ENCODE measurements at places on chromosomes 4 and X.

- DNase-seq, result no peak
Measured at GRCh38 chr4:73741750-73742489, 1.6 kb downstream of the CXCL8 start.

- DNase-seq, result no peak
Measured at GRCh38 chrX:30734782-30735181, 81.6 kb downstream of the GK start.

GRCh38 chr4:22901631-22902030 lies 208.9 kb downstream of the GBA3 start:
- no peak for DNase-seq

DNA sequence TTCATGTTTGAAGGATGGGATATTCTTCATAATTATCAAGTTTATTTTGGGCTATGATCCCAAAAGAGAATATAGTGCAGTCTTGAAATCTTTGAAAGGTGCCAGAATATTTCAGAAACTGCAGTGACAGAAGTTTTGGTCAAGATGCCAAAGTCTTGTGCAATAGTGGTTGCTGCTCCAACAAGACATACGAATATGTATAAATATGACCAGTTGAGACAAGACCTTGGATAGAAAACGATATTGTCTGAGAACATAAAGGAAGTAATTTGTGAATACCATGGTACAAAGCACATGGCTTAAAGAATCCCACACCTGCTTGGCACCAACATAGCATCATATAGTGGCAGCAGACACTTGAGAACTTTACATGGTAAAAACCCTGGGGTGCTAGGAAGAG lies 48.6 kb upstream of the AMELX start:
- DNase-seq, result peak; percentile 52

DNA sequence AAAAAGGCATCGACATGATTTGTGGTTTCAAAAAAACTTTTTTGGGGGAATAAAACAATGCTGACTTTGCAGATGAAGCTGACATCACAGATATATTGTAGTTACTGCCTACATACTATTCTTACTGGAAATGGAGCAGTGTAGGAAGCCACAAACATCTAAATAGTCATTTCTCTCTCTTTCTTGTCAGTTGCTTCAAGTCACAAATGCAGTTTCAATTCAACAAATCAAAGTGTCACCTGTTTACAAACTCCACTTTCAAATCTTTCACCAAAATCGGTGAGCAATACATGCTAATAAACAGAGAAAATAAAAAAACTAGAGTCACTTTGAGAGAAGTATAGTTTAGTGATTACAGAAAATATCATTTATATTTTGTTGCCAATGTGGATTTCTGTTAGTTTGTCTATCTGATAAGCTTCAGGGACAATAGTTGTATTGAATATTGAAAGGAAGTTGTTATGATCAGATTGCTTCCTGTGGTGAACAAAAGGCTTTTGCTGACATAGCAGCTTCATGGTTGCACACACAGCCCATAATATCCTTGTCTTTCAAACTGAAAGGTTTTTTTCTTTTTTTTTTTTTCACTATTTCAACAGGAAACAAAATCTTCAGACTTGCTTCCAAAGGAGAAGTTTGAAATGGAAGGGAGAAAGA lies 49.7 kb upstream of the PTPN13 start:
- no peak for DNase-seq

- DNase-seq, result no peak
Measured at GRCh38 chr4:142144813-142145212, 508.4 kb downstream of the IL15 start.

- DNase-seq, result no peak
Measured at GRCh38 chrX:9707306-9708033, 58.2 kb downstream of the GPR143 start.

DNA sequence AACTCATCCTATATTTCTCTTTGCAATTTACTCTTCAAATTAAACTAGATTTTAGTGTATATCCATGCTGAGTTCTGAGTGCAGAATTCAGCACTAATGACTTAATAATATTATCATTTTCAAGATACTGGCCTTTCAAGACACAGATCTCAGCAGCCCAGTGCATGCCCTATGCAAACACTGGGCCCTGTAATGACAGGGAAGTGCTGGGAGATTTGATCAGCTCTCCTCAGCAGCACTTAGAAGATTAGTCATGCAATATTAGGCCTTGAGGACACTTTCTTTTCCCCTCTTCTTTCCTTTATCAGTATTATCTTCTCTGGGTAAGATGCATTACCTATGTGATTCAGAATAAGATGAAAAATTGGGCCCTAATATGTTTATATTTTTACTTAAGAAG lies 207.1 kb downstream of the PPP3CA start:
- DNase-seq, result no peak

GRCh38 chrX:148995661-148996060 lies 495.2 kb downstream of the AFF2 start:
- no peak for DNase-seq

DNA sequence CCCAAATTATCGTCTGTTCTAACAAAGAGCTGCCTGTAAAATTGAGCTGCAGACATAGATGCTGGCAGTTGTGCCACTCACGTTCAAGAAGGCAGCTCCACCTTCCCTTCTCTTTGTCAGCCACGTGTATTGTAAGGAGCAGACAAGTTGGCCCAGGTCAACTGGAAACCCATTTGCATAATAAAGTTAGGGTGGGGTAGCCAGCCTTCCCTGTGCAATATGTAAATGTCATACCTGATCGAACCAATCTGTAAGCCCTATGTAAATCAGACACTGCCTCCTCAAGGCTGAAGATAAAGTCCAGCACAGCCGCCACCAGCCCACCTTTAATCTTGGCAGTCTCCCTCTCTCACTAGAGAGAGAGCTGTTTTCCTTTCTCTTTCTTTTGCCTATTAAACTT lies 117.2 kb downstream of the TMEM144 start:
- DNase-seq, result no peak

DNA sequence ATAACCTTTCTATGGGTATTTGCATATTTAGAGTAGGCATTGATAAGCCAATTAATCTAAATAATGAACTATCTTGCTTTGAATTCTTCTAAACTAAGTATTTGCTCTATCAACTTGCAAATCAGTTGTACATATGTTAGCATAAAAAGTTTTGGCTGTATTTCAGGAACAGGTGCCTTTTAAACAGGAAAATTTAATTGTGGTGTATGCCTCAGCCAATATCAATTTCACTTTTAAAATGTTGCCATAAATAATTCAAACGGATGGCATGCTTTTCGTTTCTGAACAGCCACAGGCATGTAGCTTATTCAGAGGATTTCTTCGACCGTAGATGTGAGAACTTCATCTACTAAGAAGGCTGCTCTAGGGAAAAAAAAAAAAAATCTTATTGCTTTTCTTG lies 99.9 kb downstream of the DCLK2 start:
- DNase-seq, result peak; percentile 63

DNA sequence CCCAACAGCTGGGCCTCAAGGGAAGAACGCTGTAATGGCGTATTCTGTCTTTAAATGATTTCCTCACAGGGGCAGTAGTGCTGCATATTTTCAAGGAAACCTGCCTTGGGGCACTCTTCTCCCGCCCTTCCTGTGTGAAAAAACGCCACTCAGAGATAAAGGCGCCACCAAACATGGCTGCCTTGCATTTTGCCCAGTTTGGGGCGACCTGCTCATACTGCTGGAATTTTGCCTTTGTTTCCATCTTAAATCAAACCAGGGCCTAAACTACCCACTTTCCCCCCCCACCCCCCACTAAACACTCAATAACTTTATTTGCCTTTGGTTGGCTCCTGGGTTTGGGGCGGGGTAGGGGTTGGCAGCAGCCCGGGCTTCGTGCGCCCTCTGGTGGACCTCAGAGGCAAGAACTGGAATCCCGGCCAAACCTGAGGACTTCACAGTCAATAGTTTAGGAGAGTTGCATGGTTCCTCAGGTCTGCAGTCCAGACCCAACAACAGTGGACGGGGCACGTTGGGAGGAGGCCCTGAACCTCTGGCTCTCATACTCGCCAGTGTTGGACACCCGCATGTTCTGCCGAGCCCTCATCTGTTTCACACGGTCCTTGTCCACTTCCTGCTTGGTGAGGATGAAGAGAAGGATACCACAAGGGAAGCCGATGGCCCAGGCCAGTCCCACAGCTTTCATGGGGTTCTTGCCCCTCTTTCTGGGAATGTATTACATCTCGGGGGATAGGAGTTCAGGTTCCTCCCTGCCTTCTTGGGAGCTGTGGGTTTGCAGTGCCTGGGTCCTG lies 220.1 kb upstream of the STK26 start:
- DNase-seq, result no peak

- no peak for DNase-seq
Measured at GRCh38 chr4:51850294-51850693, 7.3 kb downstream of the DCUN1D4 start.

GRCh38 chr4:84673475-84674240 lies 90.7 kb downstream of the CDS1 start:
- DNase-seq, result peak; percentile 87

DNA sequence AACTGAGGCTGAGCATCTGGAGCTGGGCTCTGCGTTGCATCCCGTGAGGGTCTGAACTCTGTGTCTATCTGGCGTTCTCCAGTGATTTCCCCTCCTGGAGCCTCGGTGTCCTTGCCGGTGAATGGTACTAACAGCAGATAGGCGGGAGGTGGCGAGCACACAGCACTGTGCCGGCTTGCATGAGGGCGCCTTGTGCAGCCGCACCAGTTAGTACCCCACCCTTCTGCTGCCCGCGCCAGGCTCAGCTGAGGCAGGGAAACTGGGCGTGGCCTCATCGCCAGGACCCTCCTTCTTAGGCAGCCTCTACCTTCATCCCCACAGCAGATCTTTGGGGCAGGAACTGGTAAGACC lies 42.7 kb downstream of the SORCS2 start:
- DNase-seq, result no peak

Measured in amniotic epithelial cell (primary cell).